Left cardiac atrium (tissue), 4 donors: ENCODE measurements at places on chromosomes 16 and 17. TPM values are rescaled to one million over a fixed set of nuclear protein-coding genes. Genes with fewer than 3 reads are reported as not detected.

Gene NUBP2
- total RNA-seq: 32.5 TPM

Gene COQ9
- 128 TPM for total RNA-seq

Gene DRC7
- total RNA-seq: not detected

Gene ALOX12B
- total RNA-seq: not detected

Gene APOH
- 0.32 TPM for total RNA-seq

Gene SRCIN1
- total RNA-seq: 1.4 TPM

Gene TBL3
- 21.5 TPM for total RNA-seq

Gene KRT13
- not detected for total RNA-seq

Gene CDC27
- total RNA-seq: 83.9 TPM

DNA sequence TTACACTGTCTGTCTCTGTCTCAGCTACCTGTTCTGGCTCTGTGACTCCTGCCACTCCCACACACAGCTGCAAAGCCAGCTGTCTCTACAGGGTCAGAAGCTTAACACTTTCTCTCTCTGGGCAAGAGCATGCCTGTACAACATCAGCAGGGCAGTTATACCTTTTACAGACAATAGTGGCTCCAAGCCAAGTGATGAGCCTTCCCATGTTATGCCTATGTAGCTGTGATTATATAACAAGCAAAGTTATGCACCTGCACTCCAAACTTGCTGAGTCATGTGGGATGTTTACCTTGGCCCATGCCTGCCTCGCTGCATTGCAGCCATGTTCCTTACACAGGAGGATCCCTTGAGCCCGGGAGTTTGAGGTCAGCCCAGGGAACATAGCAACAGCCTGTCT is 31.8 kb upstream of the APPBP2 start:
- DNase-seq: no peak

- no peak for DNase-seq
Observed at GRCh38 chr17:77313831-77314230, 173.1 kb downstream of the SEC14L1 start.

DNA sequence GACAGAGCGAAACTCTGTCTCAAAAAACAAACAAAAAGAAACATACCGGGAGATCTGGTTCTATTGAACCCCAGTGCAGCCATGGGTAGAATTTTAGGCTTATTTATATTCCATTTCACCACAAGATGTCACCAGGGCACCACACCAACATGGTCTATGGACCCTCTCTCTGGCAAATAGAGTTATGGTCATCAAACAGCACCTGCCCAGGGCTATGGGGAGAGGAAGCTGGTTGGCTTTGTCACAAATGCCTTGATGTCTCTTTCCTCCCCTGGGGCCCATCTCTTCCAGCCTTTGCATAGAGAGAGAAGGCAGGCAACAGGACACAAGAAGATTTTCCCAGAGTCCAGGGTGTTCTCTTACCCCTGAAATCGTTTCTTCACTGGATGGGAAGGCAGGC is 128.4 kb downstream of the WWOX start:
- no peak for DNase-seq

DNA sequence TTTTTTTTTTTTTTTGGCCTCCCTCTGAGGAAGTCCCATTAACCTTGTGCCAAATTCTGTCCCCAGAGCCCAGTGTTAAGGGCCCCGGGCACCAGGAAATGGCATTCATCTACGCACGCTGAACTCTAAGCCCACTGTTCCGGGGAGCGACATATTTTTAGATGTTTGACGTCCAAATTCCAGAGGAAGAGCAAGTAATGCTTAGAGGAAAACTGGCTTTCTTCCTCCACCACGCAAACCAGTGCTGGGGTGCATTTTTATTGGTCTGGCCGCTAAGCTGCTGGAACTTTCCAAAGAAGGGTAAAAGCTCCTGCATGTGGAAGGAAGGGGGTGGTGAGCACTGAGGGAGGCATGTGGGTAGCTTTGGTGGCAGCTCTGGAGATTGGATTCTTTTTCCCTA is 8.3 kb downstream of the WFDC1 start:
- no peak for DNase-seq

DNA sequence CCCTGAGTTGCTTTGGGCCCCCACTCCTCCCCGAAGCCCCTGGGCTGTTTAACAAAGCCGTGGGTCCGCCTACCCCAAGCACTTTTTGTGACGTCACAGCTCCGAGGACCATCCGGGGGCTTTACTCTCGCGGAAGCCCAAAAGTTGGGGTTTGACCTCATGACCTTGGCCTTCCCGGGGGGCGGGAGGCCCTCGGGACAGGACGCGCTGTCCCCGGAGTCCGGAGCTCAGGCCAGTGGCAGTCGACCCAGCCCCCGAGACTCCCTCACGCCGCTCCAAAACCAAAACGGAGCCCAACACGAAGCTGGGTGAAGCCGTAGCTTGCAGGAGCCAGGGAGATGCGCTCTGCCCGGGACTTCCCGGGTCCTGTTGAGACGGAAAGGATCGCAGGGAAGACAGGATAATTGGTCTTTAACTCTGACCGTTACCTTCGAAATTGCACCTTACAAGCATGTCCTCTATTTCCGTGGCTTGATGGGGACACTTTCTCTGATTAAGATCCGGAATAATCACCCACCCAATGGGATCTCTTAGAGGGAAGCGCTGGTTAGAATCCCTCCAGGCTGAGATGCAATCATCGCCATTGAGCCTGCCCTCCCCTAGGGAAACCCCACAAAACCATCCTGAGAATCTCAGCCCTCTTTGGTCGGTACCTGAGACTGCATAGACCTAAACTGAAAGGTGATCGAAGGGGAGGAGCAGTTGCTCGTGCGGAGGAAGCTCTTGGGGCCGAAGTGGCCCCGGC is 4.9 kb upstream of the SOX9 start:
- no peak for DNase-seq

DNA sequence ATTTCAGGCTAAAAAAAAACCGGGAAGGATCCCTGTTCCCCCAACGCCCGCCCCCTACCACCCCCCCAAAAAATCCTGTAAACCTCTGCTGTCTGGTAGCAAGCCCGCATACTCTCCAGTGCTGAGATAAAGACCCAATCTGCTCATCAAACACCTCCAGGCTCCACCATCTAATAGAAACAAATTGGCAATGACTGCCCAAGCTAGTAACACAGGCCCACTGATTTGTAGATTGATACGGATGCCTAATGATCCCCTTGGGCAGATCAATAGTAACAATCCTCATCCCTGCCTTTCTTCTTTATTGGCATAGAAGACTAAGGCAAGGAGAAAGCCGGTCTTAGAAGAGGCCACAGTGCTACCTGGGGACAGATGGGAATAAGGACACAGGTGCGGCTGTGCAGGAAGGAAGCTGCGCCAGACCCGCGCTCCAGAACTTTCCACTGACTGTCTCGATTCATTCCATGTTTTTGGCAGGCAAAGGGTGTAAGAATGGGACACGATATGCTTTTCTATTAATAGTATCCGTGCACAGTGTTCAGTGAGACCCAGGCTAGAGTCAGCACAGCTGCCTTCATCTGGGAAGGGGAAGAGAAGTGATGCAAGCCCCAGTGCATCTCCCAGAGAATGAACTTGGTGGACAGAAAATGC is 407.6 kb upstream of the PSMD7 start:
- no peak for DNase-seq

DNA sequence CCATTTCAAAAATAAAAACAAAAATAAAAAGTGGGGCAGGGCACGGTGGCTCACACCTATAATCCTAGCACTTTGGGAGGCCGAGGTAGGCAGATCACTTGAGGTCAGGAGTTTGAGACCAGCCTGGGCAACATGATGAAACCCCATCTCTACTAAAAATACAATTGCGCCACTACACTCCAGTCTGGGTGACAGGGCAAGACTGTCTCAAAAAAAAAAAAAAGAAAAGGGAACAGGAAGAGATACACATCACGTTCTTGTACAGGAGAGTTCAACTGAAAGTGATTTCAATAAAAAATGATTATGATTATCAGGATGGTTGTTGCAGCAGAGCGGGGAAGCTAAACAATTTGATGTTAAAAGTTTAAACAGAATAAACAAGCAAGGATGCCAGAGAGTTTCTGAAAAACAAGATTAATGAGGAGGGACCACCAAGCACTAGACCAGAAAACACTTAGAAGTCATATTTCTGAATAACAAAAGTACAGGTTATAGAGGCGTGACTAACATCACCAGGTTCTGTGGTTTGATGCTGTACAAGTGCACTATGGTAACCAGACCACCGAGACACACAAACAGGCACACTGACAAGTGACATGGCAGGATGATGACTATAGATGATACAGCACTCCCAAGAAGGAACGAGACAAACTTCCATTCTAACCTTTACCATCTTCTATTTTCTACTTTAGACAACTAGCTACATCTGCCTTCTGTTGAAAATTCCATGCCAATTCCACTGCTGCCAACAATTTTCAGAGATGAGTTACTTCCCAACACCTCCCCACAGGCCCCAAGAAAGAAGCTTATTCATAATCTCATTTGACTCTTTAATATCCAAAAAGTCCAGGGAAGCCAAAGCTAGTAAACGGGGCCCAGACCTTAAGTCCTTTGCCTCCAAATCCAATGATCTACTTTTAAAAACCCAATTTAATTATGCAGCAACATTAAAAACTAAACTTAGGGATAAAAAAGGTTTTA is 11.8 kb downstream of the DNAJA2 start:
- DNase-seq: no peak

DNA sequence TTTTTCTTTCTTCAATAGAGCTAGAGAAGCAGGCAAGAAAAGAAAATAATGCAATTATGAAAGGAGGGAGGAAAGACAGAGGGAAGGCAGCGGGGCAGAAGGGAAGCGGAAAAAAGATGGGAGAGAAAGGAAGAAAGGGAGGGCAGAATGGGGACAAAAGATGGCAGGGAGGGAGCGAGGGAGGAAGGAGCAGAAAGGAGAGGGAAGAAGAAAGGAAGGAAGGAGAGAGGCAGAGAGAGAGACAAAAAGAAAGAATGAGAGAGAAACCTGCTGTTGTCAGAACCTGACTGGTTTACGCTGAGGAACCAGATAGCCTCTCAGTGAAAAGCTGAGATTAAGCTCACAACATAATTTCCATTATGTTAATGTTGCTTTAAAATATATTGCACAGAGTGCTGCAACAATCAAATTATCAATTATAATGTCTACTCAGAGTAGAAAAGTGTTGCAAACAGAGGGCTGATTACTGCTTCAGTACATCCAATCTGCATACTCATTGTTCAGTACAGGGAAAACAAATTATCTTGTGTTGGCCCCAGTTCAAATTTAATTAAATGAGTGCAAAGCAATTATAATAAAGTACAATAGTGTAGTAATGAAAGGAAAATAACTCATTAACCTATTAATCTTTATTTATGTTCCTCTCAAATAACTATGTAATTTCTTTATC is 32.0 kb upstream of the TOX3 start:
- no peak for DNase-seq

DNA sequence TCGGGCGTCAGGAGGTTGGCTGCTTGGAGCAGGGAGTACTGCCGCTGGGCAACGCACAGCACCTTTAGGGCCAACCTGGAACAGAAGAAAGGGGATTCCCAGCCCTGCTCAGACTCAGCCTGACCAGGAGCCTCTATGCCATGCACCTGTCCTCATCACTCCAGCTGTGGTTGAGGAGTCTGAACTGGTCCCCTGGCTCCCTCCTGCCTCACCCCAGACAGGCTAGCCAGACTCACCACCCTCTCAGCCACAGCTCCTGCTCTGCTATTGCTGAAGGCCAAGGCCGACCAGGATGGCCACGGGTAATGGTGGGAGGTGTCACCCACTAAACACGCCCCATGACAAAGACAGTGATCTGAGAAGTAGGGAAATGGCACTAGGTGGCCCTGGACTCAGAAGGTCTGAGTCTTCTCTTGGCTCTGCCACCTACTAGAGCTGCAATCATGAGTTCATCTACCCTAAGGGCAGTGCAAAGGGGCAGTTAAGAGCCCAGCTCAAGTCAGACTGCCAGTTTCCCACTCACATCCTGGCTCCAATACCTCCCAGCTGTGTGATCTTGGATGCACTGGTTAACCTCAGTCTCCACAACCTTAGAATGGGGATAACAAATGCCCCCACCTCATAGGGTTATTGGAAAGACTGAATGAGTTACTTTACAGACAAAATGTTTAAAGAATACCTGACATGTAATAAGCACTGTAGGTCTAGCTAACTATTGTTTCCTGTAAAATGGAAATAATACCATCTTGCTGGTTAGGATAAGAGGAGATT is 13.8 kb upstream of the GFAP start:
- no peak for DNase-seq

- no peak for DNase-seq
Observed at GRCh38 chr16:52051414-52052172, 495.4 kb downstream of the TOX3 start.

DNA sequence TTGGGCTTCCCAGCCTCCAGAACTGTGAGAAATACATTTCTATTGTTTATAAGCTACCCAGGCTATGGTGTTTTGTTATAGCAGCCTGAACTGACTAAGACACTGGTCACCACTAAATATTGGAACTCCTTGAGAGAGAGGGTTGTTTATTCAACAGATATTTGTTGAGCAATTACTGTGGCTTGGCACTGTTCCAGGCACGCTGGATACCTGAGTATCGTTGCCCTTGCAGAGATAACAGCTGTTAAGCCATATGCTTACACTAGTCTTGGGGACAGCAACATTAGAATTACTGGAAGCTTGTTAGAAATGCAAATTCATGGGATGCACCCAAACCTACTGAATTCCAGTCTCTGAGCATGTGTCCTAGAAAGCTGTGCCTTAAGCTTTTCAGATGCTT is 230.7 kb downstream of the HS3ST4 start:
- no peak for DNase-seq

DNA sequence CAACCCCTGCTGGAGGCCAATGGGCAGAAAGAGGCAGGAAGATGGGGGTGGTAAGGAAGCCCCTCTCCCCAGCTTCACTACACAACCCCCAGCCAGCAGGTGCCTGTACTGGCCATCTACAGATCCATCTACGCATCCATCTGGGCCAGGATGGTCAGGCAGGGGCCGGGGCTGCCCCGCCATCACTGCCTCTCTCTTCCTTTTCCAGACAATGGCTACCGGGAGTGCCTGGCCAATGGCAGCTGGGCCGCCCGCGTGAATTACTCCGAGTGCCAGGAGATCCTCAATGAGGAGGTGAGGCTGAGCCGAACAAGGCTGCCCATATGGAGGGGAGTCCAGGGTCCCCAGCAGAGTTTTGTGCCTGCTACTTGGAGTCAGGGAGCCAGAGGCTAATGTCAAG is 23.5 kb upstream of the SPPL2C start:
- no peak for DNase-seq

DNA sequence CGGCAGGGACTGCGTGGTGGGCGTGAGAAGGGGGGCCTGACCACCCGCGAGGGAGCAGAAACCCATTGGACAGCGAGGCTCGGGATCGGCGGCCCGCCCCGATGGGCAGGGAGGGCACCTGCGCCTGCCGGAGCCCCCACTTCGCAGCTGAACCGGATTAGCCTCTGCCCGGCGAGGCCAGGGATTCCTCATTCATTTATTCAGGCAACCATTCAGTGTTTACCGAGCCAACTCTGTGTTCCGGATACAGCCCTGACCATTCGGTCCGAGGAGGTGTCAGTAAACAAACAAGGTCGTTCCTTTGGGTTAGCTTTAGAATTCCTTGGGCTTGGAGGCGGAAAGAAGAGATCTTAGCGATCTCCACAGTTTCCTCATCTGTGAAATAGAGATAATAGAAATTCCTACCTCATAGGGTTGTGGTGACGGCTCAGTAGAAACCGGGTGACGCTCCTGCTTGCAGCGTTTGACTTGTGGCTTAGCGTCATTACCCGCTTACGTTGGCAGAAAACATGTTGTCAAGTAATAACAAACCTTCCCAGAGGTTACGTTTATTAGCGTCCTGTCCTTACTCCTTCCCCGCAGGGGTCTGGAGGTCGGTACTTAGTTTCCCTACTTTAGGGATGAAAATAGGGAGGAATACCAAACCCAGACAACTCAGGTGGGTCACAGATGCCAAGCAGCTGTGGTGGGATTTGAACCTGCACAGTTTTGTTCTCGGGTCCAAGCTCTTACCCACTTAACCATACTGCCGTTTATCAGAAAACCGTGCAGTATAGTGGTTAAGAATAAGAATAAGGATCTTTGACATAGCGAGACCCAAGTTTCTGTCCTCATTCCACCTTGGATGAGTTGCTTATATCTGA is 893 bp downstream of the POLR3E start:
- peak; percentile 69 for DNase-seq
